Activated CD4-positive, CD25-positive, alpha-beta regulatory T cell (primary cell): ENCODE measurements at places on chromosomes 11 and 22.

DNA sequence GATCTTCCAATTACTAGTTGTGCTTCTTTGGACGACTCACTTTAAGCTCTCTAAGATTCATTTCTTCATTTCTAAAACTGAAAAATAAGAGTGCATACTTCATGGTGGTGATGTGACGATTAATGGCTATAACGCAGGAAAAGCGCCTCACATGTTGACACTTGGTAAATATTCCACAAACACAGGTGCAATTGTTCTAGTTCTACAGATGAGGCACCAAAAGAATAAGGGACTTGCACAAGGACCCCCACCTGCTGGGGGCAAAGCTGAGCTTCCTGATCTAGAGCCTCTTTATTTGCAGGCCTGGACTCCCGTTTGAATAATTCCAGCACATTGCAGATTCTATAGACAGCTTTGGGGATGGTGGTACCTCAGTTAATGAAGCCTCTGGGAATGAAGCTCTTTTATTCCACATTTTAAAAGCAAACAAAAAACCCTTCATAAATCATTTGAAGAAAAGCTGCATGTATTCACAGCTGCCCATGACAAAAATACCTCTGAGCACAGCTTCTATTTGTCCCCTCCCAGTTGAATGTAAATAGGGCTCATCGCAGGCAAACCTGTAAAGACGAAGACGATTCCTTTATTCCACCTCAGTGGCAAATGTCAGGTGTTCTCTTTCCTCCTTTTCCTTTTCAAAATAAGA lies 14.9 kb upstream of the CADM1 start:
- DNase-seq = no peak

DNA sequence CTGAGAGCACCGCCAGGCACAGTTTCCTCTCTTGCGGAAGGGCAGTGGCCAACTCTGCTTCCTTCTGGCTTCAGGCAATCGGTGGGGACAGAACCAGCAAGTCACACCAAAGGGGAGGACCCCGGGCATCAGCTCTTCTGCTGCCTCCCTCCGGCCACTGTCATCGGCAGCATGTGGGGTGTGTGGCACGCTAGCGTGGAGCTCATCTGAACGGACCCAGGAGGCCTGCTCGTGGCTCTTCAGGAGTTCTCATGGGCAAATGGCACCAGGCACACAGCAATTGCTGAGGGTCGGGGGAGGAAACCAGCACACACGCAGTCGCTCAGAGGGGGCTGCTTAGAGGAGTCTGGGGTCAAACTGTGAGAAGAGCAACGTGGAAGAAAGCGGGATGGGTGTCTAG lies 26.9 kb downstream of the B3GAT1 start:
- no peak for DNase-seq

DNA sequence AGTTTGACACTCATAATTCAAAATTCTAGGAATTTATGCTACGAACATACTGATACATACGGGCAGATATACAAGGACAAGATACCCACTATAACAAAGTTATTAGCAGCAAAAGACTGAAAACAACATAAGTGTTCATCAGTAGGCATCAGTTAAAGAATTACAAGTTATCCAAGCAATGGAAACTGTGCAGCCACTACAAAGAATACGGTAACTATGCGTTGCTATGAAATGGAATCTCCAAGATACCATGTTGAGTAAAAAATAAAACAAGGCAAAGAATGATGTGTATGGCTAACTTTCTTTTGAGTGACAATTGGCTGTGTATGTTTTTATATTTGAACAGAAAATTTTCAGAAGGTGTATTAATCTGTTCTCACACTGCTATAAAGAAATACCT lies 151.7 kb downstream of the ADAMTS15 start:
- DNase-seq = no peak

DNA sequence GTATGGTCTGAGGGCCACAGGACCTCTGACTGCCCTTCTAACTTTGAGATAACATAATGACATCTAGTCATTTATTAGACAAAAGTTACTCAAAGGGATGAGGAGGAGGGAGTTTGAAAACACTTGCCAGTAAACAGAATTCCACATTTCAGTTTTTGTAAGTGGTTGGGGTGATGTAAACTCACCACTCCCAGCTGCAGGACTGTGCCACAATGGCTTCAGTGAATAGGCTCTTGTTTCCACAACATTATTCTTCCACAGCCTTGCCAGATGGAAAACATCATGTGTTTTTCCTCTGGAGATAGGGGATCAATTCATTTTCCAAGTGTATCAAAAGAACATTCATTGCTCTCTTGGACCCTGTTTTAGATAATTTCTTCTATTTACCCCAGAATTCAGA lies 147.2 kb upstream of the BDNF start:
- no peak for DNase-seq

- DNase-seq = no peak
These were observed 24.3 kb downstream of the NEU3 start for GRCh38 chr11:75013051-75013450.
